Erythroblast (primary cell): ENCODE measurements at places on chromosomes 1 and 21.
A peak's percentile ranks its signal among the peaks of the same experiment; 100 is the strongest.

- no peak for DNase-seq
Measured at GRCh38 chr1:175514387-175514953, 228.9 kb downstream of the TNR start.

DNA sequence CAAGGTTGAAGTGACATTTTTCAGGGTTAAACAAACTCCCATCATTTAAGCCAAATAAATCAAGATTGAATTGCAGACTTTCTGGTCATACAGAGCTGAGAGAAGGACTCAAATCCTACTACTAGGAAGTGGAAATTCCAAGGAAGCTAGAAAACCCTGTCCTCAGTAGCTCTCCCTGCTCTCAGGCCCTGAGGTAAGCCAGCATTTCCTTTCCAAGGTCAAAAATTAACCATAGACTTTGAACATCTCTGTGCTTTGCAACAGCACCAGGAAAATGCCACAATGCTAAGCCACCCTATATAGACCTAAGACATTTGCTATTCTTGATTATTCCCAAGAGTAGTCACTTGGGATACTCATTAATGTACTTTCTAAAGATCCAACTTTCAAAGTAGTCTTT is 45.1 kb downstream of the LUZP1 start:
- DNase-seq, result no peak

DNA sequence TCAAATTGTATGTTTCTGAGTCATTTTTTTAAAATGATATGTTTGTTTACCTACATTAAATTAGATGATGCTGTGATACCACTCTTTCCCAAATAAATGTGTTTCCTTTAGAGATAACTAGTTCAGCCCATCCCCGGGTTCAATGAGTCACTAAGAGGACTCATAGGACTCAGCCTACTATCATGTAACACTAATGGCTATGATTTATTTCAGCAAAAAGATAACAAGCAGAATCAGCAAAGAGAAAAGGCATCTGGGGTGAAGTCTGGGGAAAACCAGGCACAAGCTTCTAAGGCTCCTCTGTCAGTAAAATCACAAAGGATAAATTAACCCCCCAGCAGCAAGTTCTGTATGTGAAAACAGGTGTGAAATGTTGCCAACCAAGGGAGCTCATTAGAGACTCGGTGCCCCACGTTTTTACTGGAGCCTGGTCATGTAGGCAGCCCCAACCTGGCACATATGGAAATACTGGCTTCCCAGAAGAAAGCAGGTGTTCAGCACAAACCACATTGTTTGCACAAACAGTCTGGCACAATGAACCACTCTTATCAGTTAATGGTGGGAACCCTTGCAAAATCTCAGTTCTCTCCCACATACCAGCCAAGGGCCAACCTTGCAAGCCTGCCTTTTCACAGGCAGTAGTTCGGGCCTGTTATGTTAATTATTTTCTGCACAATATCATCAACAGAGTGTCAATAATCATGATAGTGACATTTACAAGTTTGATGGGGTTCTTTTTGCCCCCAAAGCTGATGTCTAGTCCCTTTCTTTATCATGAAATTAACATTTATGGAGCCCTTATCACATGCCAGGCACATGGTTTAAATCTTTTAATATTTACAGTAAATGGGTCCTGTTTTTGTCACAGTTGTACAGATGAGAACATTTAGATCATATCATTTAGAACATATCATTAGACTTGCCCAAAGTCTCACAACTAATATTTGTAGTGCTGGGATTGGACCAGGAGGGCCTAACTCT is 23.1 kb upstream of the CNN3 start:
- DNase-seq, result no peak

- no peak for DNase-seq
Measured at GRCh38 chr21:32055305-32055704, 182.5 kb downstream of the HUNK start.

GRCh38 chr1:177257128-177257527 is 86.4 kb downstream of the BRINP2 start:
- no peak for DNase-seq

- DNase-seq, result no peak
Measured at GRCh38 chr1:99269321-99269720, 5.0 kb downstream of the PLPPR4 start.

- DNase-seq, result no peak
Measured at GRCh38 chr1:151502859-151503780, 8.1 kb upstream of the CGN start.

DNA sequence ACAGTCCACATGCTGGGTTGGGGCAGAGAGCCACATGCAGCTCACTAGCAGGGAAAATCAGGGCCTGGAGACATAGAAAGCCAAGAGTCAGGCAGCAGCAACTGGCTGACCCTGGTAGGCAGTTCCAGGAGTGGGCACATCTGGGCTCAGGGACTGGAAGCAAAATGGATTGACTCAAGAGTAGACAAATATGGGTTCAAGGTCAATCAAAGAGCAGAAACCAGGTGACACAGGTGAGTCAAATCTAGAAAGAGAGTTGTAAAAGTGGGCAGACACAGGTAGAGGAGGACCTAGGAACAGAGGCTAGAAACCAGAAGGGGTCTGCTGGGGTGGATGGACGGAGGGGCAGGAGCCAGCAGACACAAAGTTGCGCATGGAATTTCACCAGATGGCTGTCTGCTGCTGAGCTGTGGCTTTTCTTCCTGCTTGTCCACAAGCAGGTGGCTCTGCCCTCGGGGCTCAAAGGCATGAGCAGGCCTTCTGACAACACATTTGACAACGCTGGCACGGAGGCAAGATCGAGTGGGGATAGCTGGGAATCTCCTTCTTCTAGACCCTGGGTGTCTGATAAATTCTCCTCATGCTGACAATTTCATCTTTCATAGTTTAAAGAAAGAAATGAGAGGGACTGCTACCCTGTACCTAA is 40.8 kb upstream of the IGSF3 start:
- DNase-seq, result no peak

- no peak for DNase-seq
Measured at GRCh38 chr1:202243006-202243405, 49.4 kb downstream of the LGR6 start.

GRCh38 chr1:170536924-170537551 is 5.1 kb downstream of the GORAB start:
- DNase-seq, result no peak

DNA sequence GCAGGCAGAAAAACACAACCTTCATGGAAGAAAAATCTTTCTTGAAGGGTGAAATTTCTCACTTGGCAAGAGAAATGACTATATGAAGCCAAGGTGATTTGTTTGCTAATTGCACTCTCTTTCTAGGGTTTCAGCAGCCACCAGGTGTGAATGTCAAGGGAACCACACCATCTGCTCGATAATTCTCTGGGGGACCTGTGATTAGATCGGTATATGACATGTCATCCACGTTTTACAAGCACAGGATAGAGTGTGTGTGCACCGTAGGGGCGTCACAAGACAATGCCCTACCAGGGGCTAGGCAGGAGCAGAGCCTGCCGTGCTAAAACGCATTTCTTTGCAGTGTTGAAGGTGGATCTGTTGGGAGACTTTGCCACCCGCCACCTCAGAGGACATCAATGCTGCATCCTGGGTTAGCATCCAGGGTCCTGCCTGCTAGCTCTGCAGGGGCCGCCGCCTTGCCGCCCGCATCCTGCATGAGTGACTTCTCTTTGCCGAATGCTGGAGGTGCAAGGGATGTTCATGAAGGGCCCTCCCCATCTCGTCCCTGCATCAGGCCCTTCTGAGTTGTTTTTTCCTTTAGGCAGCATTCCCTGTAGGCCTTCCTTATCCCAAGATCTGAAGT is 37.8 kb upstream of the CCSAP start:
- DNase-seq, result no peak

DNA sequence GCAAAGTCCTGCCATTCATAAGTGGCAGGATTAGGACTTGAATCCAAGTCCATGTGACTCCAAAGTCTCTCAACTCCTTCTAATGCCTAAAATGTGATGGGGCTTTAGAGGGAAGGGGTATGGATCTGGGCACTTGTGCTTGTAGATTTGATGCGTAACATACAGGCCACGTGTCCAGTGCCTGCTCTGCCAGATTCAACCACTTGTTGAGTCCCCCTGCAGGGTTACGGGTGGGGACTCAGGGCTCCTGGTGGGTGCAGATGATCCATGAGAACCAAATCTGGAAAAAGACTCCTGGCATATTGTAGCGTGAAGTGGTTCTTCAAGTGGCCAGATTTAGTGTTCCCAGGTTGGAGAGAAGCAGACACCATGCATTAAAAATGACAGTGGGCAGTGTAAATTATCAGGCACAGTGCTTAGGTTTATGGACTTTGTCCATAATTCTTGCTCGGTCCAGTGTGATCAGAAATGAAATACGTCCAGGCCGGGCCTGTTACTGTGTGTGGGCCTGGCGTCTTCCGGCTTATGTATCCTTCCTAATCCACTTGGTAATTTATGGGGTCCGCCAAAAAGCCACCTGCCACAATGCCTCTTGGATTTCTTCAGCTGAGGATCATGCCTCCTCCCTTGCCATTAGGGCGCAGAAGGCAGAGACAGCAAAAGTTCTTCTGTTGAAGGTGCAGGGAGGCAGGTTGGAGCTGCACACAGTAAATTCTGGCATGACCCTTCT is 51.2 kb upstream of the LRP8 start:
- DNase-seq, result no peak

DNA sequence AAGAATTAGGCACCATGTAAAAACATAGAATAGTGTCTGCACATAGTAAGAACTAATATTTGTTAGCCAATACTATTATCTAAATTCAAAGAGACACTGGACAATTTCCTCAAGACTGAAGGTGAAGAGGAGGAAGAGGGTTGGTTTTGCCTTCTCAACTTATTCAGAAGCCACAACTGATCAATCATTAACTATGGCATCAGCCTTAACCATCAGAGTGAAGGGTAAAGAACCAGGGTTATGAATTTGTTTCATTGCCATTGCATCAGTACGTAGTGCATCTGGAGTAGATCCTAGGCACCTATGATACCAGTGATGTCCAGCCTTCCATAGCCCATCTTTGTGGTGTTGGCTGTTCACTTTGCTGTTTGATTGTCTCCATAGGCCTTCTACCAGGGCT is 421.7 kb upstream of the DEPDC1 start:
- DNase-seq, result no peak

- DNase-seq, result peak; percentile 44
Measured at GRCh38 chr21:35027563-35028450, 21.3 kb downstream of the RUNX1 start.

GRCh38 chr21:14675774-14676530 is 129.8 kb upstream of the SAMSN1 start:
- peak; percentile 49 for DNase-seq

DNA sequence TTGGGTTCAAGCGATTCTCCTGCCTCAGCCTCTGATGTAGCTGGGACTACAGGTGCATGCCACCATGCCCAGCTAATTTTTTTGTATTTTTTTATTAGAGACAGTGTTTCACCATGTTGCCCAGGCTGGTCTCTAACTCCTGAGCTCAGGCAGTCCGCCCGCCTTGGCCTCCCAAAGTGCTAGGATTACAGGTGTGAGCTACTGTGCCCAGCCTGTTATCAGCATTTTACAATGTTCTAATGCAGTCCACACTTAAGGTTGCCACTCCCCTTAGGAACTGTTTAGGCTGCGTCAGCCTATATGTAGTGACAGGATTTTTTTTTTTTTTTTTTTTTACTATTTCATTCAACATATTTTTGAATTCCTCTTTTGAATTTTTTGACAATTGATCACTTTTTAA is 30.2 kb downstream of the AGPAT3 start:
- DNase-seq, result no peak

DNA sequence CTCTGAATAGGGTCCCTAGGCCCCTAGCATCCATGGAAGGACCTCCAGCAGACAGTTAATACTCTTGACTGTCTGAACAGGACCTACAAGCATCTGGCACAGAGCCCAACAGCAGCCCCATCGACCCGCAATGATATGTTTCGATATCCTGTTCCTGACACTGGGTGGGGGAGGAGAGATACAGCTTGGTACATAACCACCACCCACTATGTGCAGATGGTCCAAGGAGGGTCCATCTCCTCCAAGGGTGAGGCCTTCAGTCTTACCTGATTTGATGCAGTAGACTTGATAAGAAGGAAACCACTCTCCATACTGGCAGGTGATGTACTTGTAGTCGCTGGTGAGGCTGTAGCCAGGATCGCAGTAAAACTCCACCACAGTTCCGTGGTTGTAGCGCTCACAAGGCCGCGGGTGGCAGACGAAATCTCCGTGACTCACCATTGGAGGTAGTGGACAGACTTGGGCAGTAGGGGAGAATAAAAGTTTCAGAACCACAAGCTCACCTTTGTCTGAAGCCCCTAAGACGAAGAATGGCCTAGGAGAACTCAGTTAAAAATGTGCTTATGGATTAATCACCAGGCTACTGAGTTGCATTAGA is 86.0 kb upstream of the TLR5 start:
- DNase-seq, result no peak

GRCh38 chr21:28068455-28069358 is 924.0 kb downstream of the LTN1 start:
- no peak for DNase-seq

- DNase-seq, result peak; percentile 82
Measured at GRCh38 chr1:231421546-231421970, 529 bp downstream of the EGLN1 start.

DNA sequence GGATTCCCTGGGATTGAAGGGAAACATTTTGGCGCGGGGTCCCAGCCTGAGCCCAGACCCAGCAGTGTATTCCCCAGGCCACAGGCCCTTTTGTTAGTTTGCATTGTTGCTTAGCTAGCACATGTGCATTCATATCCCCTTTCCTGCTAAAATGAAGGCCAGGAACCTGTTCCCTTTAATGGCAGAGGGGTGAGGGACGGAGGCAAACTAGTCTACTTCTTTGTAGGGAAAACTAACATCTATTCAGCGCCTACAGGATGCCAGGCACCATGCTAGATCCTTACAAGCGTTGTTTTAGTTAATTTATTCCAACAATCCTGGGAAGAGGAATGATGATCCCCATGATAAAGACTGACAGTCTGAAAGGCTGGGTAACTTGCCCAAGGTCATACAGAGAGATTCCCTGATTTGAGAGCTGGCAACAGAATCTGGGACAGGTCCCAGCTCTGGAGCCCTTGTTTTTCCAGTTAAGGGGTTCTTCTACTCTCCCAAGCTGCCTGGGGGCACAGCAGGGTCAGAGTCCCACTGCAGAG is 595 bp upstream of the E2F2 start:
- DNase-seq, result no peak

- DNase-seq, result no peak
Measured at GRCh38 chr1:43279161-43279560, 6.2 kb downstream of the C1orf210 start.

DNA sequence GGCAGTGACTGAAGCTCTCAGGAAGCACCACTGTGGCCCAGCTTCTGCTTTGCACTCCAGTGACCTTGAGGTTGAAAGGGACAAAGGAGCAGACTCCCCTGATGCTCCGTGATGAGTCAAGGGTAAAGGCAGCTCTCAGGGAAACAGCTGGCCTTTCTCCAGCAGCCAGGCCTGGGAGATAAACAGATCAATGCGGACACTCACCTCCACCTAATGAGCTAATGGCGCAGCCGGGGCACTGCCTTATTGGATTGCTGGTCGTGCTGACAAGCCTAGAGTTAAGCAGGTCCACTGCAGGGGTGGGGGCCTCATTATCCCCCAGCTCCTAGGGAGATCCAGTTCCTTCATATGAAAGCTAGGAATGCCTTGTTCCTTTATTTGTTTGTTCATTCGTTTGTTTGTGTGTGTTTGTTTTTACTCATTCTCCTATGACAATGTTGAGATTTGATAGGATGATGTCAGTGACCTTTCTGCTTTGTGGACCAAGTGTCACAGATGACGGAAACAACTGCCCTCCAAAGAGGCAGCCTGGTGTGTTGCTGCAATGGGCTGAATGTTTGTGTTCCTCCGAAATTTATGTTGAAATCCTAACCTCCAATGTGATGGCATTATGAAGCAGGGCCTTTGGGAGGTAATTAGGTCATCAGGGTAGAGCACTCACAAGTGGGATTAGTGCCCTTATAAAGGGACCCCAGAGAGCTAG is 141.4 kb upstream of the BEND5 start:
- DNase-seq, result no peak

- no peak for DNase-seq
Measured at GRCh38 chr1:50877641-50878040, 82.4 kb downstream of the FAF1 start.
